NCI-H2171 treated with DMSO at 0.1 percent for 48 hours (cell line): ENCODE measurements at places on chromosomes 3 and 15.
A peak's percentile ranks its signal among the peaks of the same experiment; 100 is the strongest.

- peak; percentile 67 for DNase-seq
These were observed 880 bp upstream of the CHRNA7 start for GRCh38 chr15:32029409-32029861.

DNA sequence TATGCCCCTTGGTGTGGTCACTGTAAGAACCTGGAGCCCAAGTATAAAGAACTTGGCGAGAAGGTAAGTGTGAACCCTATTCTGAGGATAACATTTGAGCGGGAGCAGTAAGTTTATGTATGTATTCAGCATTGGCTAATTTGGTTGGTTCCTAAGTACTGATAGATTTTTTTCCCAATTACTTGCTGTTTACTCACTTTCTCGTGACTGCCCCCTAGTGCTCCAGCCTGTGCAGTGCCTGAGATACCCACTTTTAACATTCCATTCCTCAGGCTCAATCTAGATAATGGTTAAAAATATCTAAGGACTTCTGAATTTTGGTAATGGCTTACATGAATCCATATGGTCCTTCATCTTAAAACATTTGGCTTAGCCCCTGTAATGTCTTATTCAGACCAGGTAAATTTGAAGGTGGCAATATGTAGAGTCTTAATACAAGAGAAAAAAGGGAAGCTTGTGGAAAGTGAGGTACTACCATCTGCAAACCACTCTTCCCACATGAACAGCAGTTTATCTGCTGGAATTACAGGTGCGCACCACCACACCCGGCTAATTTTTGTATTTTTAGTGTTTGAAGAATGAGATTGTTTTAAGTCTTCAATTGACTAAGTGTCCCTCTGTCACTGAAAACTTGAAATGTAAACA lies 7.1 kb downstream of the ELL3 start:
- DNase-seq: peak; percentile 65

DNA sequence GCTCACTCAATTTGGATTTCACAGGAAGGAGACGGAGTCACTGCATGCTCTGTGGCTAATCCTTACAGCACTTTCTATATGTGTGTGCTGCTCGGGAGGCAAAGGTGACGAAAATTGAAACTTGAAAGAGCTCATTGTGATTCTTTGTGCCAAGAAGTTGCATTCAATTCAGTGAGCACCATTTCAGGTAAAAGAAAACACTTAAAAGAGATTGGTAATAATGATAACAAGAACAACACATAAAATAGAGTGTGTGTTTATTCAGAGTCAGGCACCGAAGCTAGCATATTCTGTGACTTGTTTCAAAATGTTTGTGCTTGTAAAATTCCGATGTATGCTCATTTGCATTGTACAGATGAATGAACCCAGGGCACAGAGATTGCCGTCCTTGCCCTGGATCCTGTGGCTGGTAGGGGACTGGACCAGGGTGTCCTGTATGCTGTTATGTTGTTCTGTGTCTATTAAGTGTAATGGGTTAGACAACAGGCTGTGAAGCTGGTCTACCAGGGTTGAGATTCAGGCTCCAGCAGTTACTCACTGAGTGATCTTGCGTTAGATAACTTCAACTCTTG lies 193.3 kb upstream of the PROK2 start:
- no peak for DNase-seq

DNA sequence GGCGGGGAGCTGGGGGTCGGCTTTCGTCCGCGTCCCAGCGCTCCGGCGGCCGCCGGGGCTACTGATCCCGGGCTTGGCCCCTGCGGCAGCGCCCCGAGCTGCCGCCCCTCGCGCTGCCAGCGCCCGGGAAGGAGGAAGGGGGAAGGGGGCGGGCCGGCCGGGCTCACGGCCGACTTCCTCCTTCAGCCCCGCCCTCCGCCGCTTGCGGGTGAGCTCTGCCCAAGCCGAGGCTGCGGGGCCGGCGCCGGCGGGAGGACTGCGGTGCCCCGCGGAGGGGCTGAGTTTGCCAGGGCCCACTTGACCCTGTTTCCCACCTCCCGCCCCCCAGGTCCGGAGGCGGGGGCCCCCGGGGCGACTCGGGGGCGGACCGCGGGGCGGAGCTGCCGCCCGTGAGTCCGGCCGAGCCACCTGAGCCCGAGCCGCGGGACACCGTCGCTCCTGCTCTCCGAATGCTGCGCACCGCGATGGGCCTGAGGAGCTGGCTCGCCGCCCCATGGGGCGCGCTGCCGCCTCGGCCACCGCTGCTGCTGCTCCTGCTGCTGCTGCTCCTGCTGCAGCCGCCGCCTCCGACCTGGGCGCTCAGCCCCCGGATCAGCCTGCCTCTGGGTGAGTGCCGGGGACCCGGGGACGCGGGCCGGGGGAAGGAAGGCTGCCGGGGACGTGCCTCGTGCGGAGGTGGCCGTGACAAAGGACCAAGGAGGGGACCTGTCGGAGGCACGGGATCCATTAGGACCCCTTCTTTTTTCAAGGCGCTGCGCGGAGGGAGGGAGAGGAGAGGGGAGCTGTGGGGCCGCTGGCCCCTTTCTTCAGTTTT lies at the start of gene SEMA4B:
Gene SEMA4B (plus strand): TSS at position 201 of the 814 bp plus-strand sequence. CDS start 249 bp downstream, at position 450.
- DNase-seq: peak; percentile 41

- peak; percentile 61 for DNase-seq
These were observed 51.7 kb downstream of the SCN11A start for GRCh38 chr3:39000008-39000450.

GRCh38 chr3:8548502-8549275 lies 47.1 kb downstream of the LMCD1 start:
- DNase-seq: no peak

- DNase-seq: no peak
These were observed 169.4 kb downstream of the TBC1D2B start for GRCh38 chr15:77907824-77908751.

DNA sequence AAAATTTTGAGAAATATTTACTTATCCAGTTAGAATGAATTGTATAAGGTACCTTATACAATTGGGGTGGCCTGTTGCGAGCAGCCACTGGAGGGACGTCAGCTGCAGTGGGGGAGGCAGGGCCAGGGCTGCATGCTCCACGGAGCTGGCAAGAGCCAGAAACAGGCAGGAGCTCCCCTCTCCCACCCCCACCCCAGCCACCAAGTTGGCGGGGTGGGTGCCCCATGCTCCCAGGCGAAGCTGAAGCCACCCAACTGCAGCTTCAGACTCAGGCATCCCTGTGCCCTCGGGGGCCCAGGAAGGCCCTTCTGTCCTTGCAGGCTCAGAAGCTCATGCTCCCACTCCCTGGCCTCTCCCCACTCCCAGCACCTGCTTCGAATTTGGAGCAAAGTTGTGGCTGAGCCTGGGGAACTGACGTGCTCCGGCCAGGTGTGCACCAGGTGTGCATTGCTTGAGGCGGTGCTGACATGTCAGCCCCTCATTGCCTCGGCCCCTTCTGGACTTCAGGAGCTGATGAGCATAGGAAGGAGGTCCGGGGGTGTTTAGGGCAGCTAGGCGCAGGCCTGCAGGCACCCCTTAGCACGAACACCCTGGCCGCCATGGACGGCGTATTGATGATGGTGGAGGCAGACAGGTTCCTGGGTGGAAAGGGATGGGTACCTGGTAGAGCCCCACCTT lies 743.8 kb upstream of the GBE1 start:
- DNase-seq: no peak

GRCh38 chr3:178428037-178428436 lies 108.2 kb upstream of the KCNMB2 start:
- no peak for DNase-seq

DNA sequence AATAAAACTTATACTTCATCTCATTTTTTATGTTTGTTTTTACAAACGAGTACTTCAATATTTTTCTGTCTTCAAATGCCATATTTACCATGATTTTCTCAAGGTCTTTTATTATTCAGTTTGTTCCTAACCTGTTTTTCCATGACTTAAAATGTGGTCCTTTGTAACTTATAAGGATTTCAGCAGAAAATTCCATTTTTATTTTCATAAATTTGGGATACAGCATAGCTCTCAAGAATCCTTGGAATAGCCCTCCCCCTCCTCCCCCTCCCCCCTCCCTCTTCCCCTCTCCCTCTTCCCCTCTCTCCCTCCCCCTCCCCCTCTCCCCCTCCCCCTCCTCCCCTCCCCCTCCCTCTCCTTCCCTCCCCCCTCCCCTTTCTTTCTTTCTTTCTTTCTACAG lies 14.9 kb upstream of the STX19 start:
- DNase-seq: no peak
